ENCODE measurements at places on chromosomes 16 and 17.

DNA sequence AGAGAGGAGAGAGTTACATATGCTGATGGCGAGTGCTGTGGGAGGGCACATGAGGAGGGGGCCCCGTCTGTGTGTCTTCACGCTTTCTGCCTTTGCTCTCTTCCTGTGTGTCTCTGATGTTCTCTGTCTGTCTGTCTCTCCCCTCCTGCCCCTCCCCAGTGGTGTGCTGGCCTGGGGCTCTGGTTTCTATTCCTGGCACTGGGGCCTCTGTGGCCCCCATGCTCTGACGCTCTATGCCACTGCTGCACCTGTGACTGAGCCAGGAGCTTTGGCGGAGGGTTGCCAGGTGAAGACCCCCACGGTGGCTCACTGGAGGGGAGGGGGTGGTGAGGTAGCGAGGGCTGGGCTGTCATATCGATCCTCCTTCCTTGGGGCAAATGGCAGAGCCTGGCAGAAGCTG is 24.6 kb upstream of the BRD7 start:
- no peak for DNase-seq

DNA sequence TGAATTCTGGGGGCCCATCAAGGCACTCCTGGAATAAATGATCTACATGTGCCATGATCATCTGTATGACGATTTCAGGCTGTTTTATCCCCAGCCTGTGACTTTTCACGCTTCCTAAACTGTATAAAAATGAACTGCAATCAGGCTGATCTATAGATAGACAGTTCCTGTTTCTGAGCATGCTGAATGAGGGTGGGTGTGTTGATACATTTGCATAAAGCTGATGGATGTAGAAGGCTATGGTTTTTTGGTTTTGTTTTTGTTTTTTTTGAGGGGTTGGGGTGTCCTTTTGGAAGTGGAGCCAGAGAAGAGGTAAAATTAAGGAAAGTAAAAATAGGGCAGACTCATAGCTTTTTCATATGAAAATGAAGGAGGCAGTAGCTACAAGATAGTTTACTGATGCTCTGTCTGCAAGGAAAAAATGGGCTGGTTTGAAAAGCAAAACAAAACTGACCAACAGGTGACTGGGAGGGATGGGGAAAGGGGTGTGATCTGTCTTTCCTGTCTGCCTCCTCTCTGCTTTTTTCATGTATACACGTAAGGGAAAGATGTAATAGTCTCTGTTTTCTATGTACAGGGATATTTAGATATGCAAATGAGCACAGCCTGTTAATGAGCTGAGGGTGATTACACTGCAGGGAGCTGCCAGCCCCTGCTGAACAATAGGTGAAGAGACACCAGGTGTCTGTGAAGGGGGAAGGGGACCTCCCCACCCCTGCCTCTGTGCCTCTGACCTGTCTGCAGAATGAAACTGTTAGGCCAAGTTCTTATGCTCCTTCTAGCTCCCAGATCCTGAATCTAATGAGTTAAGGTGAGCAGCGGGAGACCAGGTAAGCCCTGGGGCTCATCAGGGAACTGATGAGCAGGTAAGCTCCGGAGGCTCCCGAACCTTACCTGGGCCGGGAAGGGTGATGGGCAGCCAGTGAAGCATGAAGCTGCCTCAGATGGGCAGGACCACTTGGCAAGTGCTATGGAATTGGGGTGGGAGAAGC is 46.6 kb upstream of the LYRM9 start:
- DNase-seq = no peak

DNA sequence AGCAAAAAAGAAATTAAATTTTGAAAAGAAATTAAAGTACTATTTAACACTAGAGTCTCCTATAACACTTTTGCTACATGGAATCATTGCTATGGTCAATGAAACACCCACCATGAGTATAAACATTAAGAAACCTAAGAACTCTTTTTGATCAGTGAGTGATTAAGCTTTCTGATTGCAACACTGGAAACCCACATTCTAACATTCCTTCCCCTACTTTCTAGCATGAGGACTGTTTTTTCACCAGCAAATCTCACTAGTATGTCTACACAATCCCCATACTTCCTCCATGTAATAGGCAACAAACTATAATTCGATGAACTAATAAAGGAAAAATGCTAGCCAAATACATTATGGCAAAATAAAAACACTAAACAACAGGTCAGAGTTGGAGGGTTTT is 54.7 kb downstream of the SKAP1 start:
- no peak for DNase-seq

- no peak for DNase-seq
Observed at GRCh38 chr16:51756447-51757123, 605.5 kb upstream of the SALL1 start.

- DNase-seq = no peak
Observed at GRCh38 chr17:18107061-18107790, 1.3 kb upstream of the MYO15A start.

DNA sequence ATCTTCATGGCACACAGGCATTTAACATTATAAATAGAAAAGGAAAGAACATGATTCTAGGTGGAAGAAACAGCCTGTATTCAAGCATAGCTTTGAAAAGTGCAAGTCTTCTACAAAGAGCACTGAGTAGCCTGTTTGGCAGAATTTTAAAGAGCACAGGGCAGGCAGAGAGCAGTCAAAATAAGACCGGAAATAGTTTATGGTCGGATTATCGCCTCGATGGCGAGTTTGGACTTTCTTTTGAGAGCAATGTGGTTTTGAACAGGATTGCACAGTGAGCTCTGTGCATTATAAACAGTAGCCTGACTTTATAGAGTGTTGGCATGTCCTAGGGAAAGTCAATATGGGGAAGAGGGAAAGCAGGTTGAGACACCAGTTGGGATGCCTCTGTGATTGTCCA is 6.2 kb upstream of the TMEM100 start:
- DNase-seq = no peak

DNA sequence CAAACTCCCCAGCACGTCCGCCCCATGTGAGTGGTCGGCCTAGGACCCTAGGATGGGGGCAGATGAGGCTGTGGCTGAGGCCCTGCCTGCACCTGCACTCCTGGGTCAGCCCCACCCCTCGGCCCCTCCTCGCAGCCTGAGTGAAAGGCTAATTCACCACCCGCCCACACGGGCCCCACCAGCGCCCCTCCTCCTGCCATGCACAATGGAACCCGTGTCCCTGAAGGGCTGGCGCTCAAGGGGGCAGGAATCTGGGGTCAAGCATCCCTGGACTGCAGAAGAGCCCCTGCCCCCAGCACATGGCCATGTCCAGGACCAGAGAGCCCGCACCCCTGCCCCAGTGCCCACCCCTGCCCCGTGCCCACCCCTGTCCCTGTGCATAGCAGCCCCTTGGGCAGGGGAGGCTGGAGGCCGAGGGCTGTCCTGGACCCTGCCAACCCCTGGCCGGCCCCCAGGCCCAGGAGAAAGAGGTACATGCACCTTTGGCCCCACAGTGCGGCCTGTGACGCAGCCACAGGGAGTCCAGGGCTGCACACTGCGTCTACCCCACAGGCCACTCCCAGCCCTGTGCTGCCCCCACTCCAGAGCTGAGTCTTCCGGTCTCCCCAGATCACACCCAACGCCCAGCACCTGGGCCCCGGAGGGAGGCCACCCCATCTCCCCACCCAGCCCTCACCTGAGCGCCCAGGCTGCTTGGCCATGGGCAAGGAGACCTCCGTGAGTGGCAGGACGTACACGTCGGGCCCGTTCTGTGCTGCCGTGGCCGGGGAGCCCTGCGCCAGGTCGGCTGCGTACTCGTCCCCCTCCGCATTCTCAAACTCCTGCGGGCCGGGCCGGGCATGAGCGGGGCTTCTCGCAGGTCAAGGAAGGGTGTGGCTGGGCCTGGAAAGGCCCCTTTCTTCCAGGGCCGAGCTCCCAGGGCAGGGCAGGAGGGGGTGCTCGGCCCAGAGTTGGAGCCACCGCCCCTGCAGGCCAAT is 34.6 kb upstream of the PVALEF start:
- no peak for DNase-seq

DNA sequence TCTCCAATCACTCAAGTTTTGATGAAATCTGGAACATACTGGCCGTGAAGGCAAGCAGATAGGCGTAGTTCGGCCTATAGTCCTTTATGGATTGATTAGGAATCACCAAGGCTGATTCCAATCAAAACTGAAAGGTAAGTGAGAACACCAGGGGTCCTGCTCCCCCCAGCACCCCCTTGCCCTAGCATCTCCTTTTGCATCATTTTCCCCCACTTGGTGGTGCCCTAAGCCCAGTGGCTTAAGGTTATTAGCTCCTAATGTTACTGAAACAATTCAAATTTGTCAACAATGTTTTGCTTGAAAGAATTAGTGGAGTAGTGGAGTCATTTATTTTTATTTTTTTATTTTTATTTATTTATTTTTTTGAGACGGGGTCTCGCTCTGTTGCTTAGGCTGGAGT is 4.9 kb downstream of the SLFN14 start:
- DNase-seq = no peak

- no peak for DNase-seq
Observed at GRCh38 chr16:48420437-48420836, 35.2 kb upstream of the SIAH1 start.

DNA sequence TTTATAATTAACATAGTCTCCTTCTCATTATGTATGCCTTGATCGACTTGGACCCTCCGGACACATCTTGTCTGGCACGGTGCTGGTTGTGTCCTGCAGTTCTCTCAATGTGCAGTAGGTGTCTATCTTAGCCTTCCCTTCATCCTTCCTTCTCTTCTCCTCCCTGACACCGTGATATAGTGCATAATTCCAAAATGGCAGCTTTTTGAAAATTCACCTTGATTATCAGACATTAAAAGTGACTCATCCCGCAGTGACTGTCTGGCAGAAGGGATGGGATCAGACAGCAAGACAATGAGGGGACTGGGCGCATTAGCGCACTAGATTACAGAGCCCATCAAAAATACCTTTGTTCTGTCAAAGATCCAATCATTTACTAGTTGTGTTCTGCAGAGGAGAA is 70.0 kb upstream of the PMFBP1 start:
- no peak for DNase-seq

DNA sequence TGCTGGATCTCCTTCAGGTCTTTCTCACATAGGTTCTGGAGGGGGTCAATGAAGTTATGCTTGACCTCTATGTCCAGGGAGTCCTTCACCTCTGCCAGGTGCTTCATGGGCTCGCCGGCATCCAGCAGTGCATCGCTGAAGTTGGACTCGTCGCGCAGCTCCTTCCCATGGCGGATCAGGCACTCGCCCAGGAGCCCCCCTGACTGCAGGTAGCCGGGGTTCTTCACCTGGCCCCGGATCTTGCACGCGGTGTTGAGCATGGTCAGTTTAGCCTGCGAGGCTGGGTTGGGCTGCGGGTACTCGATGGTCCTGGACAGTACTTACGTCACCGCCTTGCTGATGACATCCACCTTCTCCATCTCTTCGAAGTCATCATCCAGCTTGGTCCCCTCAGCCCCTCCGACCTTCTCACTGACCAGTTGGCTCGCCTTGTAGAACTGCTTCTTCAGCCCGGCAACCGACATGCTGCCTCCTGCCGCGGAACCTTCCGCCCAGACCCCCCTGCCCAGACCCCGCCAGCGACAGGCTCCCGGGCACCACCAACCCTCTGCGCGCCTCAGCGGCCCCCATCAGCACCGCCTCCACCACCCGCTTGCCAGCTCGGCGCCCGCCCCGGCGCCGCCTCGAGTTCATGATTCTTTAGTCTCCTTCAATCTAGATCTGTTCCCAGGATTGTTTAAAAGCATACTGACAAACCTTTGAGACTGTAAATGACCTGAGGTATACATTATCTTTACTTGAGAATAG is 99.8 kb downstream of the KPNA2 start:
- DNase-seq = no peak

DNA sequence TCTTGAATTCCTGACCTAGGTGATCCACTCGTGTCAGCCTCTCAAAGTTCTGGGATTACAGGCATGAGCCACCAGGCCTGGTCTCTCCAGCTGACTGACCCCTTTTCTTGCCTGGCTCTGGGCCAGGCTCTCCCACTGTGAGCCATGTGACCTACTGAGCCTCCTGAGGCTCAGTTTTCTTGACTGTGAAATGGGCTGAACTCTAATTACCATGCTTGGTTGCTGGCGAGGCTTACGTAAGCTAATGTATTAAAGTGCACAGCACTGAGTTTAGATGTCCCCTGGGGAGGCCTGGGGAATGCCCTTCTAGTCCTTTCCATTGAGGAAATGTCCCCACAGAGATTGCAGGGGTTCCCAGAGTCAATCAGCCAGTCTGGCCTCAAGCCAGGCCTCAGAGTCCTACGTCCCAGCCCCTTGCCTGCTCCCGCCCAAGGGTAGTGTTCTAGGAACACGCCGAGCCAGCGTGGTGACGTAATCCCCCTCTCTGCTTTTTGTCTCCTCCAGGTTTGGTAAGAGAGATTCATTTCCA is 45.8 kb upstream of the LGALS9 start:
- no peak for DNase-seq

GRCh38 chr17:65385726-65386125 is 175.7 kb downstream of the AXIN2 start:
- DNase-seq = no peak

DNA sequence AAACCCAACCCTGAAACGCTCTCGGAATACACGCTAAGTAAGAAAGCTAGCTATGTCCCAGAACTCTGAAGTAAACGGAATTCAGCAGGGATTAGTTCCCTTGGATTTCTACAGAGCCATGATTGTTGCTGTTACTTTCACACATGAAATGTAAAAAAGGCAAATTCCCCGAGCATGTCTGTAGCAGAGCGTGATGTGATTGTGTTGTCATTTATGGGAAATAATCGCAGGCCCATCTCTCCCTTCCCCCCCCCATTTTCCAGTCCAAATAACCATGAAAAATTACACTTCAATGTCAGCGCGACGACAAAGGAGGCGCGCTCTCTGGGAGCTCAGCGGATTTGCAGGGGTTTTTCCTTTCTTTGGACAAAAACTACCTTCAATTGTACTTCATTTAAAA is 209.0 kb downstream of the ZFHX3 start:
- DNase-seq = no peak

DNA sequence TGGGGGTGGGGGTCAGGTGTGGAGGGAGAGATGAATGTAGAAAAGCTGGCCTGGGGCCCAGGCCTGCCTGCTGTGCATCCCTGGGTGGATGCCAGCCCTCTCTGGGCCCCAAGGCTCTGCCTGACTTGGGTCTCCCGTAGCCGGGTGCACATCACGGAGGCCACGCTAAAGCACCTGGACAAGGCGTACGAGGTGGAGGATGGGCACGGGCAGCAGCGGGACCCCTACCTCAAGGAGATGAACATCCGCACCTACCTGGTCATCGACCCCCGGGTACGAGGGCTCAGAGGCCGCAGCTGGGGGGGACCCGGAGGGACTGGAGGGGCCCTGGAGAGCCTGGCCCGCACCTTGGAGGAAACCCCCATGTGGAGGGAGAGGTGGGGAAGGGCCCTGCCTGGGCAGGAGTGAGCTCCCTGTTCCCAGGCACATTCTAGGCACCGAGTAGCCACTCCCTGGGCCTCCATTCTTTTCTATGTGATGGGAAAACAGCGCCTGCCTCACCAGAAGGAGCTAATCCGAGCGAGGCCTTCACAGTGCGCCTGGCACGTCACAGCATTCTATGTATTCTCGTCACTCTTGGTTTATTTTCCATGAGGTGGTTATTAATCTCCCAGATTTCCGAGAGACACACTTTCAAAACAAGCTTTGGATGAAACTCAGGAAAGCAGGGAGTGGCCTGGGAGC is 34.7 kb downstream of the ADCY7 start:
- DNase-seq = no peak

GRCh38 chr17:63932721-63933120 is 590 bp upstream of the CD79B start:
- DNase-seq = no peak

Data from CD8-positive, alpha-beta memory T cell (primary cell).